ENCODE measurements at places on chromosomes 4 and X.

GRCh38 chrX:107924136-107924746 lies 57.9 kb downstream of the TEX13B start:
- DNase-seq = no peak

DNA sequence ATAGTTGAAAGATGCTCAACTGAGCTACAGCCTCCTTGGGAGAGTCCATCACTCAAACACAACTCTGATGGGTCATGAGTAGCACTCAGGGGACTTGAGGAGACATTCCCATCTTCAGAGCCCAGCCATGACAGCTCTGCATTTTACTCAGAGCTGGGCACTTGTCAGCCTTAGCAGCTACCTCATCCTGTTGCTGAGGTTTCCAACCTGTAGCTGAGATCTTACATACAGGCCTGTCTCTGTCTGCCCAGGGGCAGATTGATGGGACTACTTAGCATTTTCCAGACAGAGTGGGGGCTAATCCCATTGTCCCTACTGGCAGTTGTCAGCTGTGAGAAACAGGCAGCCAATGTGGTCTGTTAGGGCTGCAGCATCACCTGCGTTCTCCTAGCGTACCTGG lies 3.5 kb downstream of the FHDC1 start:
- no peak for DNase-seq

DNA sequence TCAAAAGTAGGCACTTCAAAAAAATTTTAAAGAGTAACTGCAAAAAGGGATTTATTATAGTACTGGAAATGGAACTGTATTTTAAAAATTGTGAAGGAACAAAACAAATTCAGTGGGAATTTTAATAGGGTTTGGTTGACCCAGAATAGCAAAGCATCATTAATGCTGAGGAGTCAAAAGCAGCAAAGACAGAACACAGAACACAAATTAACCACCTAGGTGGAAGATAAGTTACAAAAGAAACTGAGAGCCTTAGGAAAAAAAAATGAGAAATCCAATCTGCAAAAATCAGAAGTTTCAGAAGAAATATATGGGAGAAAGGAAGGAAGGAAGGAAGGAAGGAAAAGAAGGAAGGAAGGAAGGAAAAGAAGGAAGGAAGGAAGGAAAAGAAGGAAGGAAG lies 49.2 kb upstream of the NAF1 start:
- no peak for DNase-seq

- DNase-seq = no peak
Observed at GRCh38 chr4:88908003-88908402, 149.0 kb downstream of the FAM13A start.

GRCh38 chrX:30364229-30364628 lies 55.0 kb upstream of the NR0B1 start:
- no peak for DNase-seq

All from cortex of kidney (tissue), 1 donor.